CD4-positive, alpha-beta T cell treated with Interleukin-1 beta for 1 hour (primary cell): ENCODE measurements at places on chromosomes 12 and 14.

DNA sequence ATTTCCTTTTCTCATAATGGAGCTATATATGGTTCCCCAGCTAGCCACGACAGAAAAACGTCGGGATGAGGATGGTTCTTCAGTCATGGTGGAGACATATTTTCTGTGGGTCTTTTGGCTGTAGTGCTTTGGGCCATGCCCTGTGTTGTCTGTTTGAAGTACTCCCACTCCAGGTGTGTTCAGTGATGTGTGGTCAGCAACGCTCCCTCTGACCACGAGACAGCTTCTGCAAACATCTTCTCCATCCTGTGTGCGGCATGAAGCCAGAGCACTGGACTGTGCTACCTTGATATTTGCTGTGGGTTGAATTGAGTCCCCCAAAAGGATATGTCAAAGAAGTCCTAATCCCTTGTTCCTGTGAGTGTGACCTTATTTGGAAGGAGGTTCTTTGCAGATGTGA, 931.2 kb downstream of the NRXN3 start:
- no peak for DNase-seq

DNA sequence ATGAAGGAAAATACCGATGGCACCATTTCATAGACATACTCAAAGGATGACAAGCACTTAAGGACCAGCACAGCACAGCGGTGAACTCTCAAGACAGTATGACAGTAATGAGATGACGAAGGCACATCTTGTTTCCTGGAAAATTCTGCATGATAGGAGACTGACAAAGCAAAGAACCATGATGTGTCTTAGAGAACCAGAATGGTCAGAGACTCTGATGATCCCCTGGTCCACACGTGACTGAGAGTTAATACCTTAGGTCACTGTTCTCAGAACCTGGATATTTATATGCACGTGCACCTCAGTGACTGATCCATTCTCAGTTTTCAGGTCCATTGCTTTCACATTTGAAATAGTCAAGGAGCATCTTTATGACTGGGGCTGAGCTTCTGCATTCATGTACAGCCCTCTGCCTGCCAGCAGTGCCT, 35.3 kb downstream of the PROX2 start:
- DNase-seq: no peak

DNA sequence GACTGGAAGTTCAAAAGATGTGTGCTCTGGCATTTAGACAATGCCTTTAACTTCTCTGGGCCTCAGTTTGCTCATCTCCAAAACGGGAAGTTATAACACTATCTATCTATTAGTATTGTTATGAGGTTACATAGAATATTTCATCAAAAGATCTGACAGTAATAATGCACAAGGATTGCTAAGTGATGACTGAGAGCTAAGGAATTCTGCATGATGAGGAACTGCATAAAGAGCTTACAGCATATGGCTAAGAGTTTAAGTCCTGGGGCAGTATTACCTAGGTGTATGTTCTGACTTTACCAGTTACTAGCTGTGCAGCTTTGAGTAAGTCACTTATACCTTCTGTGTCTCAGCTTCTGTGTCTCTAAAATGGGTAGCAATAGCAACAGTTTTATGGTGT, 160.1 kb upstream of the TMPO start:
- DNase-seq: no peak

DNA sequence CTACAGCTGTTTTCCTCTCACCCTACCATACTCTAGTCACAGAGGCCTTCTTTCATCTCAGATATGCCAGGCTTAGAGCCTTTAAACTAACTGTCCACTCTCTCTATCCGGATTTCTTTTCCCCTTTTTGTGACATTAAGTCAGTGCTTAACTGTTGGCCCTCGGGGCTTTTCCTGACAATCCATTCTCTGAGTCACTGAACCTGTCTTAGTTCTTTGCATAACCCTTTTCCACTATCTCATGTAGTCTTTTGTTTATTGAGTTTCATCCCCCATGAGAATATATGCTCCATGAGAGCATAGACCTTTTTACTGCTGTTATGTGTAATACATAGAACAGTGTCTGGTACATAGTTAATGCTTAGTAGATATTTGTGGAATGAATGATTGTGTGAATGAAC, 68.7 kb downstream of the PLEKHA5 start:
- DNase-seq: no peak
